KBM-7 (cell line): ENCODE measurements at places on chromosomes 2 and 18.
A peak's percentile ranks its signal among the peaks of the same experiment; 100 is the strongest.

- DNase-seq: no peak
Observed at GRCh38 chr2:46651363-46652099, 172.2 kb downstream of the TMEM247 start.

- peak; percentile 65 for DNase-seq
Observed at GRCh38 chr2:6917071-6917760, at the start of gene RNF144A. Gene RNF144A (plus strand): TSS chr2:6917412. CDS start chr2:6996927, 79,515 bp downstream.

GRCh38 chr2:239802185-239802649, 222.9 kb downstream of the NDUFA10 start:
- DNase-seq: no peak

DNA sequence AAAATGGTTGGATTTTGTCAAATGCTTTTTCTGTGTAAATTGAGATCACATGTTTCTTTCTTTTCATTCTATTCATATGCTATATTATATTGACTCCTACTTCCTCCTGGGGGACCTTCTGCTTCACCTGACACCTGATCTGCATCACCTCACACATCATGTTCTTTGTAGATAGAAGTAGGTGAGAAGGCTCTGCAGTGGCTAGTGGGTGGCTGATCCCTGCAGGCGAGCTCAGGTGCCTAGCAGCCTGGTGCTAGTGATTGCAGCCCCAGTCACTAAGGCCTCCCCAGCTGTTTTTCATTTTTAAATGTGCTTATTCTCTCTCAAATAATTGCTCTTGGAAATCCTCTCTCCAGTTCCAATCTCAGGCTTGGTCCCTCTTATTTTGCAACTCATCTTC, 33.6 kb downstream of the MC4R start:
- no peak for DNase-seq

DNA sequence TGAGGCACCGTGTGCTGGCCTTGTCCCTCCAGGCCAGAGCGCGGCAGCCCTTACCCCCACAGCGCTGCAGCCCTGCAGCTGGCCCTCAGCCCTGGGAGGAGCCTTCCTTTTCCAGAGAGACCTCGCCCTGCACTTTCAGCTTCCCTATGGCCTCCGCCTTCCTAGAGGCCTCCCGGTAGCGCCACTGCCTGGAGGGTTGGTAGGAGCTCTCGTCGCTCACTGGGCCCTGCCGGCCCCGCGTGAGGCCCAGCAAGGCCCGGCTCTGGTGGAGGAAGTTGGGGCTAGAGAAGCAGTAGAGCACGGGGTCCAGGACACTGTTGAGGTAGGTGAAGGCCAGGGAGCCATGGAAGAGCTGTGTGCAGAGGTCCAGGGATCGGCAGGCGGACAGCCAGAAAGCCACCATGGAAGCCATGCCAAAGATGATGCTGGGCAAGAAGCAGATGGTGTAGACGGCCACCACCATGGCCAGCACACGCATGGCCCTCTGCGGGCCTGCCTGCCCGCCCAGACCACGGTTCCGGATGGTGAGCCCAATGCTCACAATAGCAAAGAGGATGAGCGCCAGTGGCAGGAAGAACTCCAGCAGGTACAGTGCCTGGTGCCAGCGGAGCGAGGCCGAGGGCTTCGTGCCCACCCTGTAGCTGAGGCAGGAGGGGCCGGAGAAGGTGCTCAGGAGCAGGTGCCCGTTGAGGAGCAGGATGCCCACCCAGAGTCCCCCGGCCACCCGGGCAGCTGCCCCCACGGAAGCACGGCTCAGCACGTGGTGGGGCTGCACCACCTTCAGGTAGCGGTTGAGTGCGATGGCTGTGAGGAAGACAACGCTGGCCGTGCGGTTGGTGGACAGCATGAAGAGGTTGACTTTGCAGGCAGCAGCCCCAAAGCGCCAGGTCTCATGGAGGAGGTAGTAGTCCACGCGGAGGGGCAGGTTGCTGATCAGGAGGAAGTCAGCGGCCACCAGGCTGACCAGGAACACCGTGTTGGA, 821 bp downstream of the OXER1 start:
- DNase-seq: no peak
